ENCODE measurements at places on chromosomes 5 and 9.

DNA sequence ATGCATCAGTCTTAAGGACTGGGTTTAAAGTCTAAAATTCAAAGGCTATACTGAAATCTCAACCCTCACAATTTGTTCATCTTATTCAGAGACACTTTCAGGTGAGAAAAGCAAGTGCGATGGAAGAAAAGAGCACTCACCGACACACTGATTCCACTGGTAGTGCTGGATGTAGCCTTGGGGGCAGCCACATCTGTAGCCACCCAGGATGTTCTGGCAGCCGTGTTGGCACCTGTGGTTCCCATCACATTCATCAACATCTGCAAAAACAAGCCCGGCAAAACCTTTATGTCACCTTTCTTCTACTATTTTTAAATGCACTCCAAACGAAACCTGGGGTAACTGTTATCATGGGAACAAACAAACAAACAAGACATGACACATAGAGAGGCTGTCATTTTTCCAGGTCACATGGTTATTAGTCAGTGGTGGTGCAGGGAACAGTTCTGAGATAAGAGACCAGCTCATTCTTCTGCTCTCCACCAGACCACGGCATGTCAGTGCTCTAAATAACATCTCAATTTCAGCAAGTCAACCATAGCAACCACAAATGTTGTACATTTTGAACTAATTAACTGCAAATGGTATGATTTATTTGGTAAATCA, 188.4 kb downstream of the SLC12A2 start:
- no peak for DNase-seq

GRCh38 chr5:124289641-124290311, 456.7 kb downstream of the ZNF608 start:
- DNase-seq = no peak

DNA sequence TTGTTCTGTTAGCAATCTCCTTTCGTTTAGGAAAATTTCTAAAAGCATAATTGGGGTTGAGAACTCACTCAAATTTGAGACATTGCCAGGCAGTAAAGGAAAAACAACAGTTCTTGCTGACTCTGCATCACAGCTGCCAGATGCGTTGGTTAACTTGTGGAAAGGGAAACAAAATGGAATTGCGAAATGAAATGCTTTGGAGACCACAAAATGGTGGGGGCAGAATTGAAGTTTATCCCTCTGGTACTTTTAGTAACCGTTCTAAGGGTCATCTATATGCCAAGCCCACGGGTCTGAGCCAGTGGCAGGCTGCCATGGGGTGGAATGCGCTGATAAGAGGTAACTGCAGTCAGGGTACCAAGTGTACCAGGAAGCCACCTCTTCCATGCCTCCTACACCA, 28.6 kb upstream of the SELENOP start:
- no peak for DNase-seq

GRCh38 chr5:4042311-4042710, 446.7 kb downstream of the IRX1 start:
- no peak for DNase-seq

GRCh38 chr9:36208521-36209253, 18.0 kb downstream of the CLTA start:
- DNase-seq = no peak

DNA sequence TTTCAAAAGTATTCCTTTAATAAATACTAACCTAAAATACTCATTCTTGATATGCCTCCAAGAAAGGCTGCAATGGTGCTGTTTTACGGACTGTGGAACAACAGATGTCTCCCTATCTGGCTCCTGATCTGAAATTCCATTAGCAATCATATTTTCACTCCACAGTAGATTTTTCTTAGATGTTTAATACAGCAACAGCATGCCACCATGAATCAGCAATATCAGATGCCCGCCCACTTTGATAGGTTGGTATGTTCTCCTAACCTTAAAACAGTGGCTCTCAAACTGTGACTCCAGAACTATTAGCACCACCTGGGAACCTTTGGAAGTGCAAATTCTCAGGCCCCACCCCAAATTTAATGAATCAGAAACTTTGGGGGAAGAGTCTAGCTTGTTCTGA, 110.2 kb downstream of the MLLT3 start:
- DNase-seq = no peak

DNA sequence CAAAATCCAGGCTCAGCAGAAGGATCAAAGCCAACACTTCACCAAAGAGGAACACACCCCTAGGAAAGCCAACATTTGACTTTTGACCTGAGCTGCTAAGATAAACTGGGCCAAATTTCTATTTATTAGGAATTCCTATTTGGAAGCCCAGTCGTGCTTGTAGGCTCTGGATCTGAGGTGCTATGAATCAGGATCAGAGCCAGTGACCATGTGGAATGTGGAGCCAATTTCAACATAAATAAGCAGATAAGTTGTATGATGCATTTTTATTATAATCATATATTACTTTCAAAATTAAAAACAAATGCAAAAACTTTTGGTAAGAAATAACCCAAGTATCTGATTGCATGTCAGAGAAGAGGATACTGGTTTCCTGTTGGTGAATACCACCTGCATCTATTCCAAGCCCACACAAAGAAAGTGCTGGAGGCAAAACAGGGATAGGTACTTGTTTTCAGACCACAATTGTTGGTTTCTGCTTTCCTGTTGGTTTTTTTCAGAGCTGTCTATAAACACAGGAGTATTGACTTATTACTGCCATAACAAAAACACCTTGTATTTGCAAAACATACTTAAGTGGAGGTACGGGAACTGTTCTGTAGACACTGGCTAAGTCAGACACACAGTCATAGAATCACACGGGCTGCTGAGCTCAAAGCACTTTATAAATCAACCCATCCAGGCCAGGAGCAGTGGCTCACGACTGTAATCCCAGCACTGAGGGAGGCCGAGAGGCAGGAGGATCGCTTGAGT, 52.8 kb downstream of the ARL15 start:
- DNase-seq = no peak

GRCh38 chr5:122155546-122155945, 26.2 kb downstream of the ZNF474 start:
- DNase-seq = no peak

DNA sequence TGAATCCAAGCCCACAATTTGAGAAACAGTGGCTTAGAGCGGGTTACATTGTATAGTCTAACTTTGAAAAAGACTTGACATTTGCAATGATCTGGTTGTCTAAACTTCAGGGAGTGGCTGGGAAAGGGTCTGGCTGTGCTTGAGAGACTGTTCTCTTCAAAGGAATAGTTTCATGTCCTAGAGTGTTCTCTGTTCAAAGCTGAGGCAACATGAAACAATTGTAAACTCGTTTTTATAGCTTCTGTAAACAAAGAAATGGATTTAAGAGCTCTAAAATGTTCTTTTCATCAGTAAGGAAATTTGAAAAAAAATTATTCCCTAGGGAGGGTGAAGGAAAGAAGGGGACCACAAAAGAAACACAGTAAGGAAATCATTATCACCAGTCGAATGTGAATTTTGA, 41.6 kb downstream of the FOCAD start:
- DNase-seq = no peak

- DNase-seq = no peak
Measured at GRCh38 chr9:18141681-18142080, 332.3 kb upstream of the ADAMTSL1 start.
